IPS DF 6.9 (cell line): ENCODE measurements at places on chromosomes 5 and 9.

- no peak overlapping the region for H3K4me3 ChIP-seq
- H3K27me3 ChIP-seq, result no peaks in the 10 kb centered on the region
- H3K4me1 ChIP-seq, result no peaks in the 10 kb centered on the region
- no peak for DNase-seq
- no peak overlapping the region for H3K27ac ChIP-seq
These were observed 10.8 kb downstream of the FAF2 start for GRCh38 chr5:176458904-176459561.

GRCh38 chr5:97009212-97009898, 73.5 kb downstream of the LNPEP start:
- H3K36me3 ChIP-seq, result no peaks in the 10 kb centered on the region
- H3K27ac ChIP-seq, result no peak overlapping the region
- no peaks in the 10 kb centered on the region for H3K4me1 ChIP-seq
- no peaks in the 10 kb centered on the region for H3K27me3 ChIP-seq

- no peak overlapping the region for H3K4me3 ChIP-seq
- no peaks in the 10 kb centered on the region for H3K36me3 ChIP-seq
- DNase-seq, result no peak
- no peak overlapping the region for H3K27ac ChIP-seq
These were observed 28.2 kb downstream of the ERGIC1 start for GRCh38 chr5:172862165-172862801.

GRCh38 chr5:132109494-132110053, 36.0 kb downstream of the CSF2 start:
- no peak overlapping the region for H3K27ac ChIP-seq
- H3K4me1 ChIP-seq, result no peaks in the 10 kb centered on the region

GRCh38 chr5:122730456-122730855, 44.4 kb upstream of the SNX2 start:
- H3K27ac ChIP-seq, result no peak overlapping the region
- H3K36me3 ChIP-seq, result no peaks in the 10 kb centered on the region
- no peak overlapping the region for H3K4me3 ChIP-seq
- no peaks in the 10 kb centered on the region for H3K27me3 ChIP-seq
- no peaks in the 10 kb centered on the region for H3K4me1 ChIP-seq

DNA sequence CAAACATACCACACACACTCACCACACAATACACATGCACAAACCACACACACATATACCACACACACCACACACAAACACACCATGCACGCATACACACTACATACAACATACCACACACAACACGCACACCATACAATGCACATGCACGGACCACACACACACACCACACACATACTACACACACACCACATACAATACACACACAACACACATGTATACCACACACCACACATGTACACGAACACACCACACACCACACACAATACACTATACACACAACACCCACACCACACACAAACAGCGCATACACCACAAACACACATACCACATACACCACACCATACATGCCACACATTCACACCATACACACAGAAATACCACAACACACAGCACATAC, 480.3 kb downstream of the DIRAS2 start:
- DNase-seq, result no peak
- H3K4me1 ChIP-seq, result no peaks in the 10 kb centered on the region; the same call in 1 of the 2 replicates
- no peak overlapping the region for H3K27ac ChIP-seq
- no peaks in the 10 kb centered on the region for H3K27me3 ChIP-seq
- H3K4me3 ChIP-seq, result no peak overlapping the region
- no peaks in the 10 kb centered on the region for H3K36me3 ChIP-seq

DNA sequence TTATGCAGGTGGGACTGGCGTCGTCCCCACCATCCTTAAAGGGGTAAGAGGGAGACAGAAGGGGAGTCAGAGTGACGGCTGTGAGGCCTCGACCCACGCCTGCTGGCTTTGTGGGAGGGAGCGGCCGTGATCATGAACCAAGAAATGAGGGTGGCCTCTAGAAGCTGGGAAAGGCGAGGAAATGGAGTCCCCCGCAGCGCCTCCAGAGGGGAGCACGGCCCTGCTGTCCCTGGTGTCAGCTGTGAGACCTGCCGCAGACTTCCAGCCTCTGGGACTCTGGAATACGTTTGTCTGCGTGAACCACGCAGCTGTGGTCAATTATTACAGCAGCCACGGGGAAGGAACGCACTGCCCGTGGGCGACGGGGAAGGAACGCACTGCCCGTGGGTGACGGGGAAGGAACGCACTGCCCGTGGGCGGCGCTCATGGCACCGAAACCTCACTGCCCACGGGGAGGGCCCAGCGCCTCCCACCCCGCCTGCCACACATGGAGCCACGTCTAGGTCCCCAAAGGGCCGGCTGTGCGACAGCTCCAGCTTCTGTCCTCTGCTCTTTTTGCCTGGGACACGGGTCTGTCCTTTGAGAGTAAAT, 108.8 kb upstream of the RAPGEF1 start:
- no peaks in the 10 kb centered on the region for H3K27me3 ChIP-seq
- H3K27ac ChIP-seq, result no peak overlapping the region
- no peak overlapping the region for H3K4me3 ChIP-seq
- H3K36me3 ChIP-seq, result no peaks in the 10 kb centered on the region

DNA sequence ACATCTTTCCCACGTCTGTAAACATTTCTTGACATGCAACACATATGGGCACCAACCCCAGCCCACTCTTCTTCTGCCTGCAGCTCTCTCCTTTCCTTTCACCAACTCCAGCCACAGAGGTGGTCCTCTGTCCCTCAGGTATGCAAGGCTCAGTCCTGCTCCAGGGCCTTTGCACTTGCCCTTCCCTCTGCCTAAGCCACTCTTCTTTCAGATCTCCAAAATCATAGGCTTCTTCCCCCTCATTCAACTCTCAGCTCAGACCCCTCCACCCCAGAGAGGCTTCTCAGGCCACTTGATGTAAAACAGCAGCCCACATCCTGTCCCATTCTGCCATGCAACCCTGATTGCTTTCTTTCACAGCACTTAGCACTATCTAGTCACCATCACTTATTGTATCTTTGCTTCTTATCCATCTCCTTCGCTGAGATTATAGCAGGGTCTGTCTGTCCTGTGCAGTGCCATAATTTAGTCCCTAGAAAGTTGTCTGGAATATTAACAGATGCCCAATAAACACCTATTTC, 3.4 kb downstream of the LIFR start:
- no peaks in the 10 kb centered on the region; the same call in 1 of the 2 replicates for H3K4me1 ChIP-seq
- H3K36me3 ChIP-seq, result no peaks in the 10 kb centered on the region
- DNase-seq, result no peak
- no peaks in the 10 kb centered on the region for H3K27me3 ChIP-seq

GRCh38 chr9:114472765-114473446, 32.4 kb downstream of the WHRN start:
- H3K36me3 ChIP-seq, result no peaks in the 10 kb centered on the region
- H3K4me1 ChIP-seq, result no peaks in the 10 kb centered on the region
- no peaks in the 10 kb centered on the region for H3K27me3 ChIP-seq
- no peak overlapping the region for H3K27ac ChIP-seq
- no peak overlapping the region for H3K4me3 ChIP-seq

- H3K36me3 ChIP-seq, result no peaks in the 10 kb centered on the region
- no peak overlapping the region for H3K27ac ChIP-seq
- no peak overlapping the region for H3K4me3 ChIP-seq
- no peaks in the 10 kb centered on the region for H3K4me1 ChIP-seq
- H3K27me3 ChIP-seq, result no peaks in the 10 kb centered on the region
- DNase-seq, result no peak
These were observed 32.8 kb downstream of the ZNF474 start for GRCh38 chr5:122162100-122162638.

DNA sequence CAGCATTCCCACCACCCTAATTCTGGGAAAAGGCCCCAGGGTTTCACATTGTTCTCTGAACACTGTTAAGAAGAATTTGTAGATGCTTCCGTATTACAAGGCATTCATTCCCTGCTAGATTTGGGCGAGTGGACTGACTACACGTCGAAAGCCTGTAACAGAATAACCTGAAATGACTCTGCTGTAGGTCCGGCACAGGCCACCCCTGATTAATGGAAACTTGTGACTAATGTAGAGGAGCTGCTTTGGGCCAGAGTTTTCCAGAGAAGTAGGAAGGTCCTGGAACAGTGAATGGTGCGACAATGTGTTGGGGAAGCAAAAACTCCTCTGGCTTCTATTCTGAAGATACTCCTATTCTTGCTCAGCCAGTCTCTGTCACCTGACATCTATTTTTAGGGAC, 87.6 kb downstream of the NR3C1 start:
- no peaks in the 10 kb centered on the region for H3K36me3 ChIP-seq
- H3K27me3 ChIP-seq, result no peaks in the 10 kb centered on the region
- H3K4me1 ChIP-seq, result no peaks in the 10 kb centered on the region; the same call in 1 of the 2 replicates
- DNase-seq, result no peak
- H3K27ac ChIP-seq, result no peak overlapping the region
- no peak overlapping the region for H3K4me3 ChIP-seq

DNA sequence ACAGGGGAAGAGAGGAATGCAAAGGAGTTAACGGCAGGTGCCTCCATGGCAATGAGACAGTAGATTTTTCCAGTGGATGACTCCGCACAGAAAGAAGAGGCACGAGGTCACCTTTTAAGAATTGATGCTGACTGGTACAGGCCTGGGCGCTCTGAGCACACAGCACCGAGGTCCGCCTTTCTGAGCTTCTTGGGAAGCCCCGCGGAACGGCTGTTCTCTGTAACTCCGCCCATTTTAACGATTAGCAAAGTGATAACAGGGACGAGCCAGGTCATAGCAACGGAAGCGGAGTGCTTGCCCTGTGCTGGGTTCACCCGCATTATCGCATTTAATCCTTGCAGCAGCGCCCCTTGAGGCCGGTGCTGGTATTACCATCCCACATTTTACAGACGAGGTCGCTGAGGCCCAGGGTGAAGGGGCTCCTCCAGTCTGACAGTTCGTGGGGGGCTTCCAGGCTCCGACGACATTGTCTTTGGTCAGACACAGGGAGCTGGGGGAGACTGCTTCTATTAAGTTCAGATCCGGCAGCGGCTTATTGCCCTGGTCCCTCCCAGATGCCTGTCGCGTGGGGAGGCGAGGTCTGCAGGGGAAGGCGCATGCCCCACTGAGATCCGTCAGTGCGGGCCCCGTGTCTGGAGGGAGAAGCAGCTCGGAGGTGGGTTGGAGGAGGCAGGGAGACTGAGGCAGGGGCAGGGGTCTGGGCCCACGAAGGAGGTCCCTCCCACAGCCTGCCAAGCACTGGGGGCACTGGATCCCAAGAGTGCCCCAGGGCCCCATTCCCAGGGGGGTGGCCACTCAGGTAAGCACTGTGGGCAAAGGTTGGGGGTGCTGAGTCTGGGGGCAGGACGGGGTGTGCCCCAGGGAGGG, 22.3 kb upstream of the HMCN2 start:
- no peak overlapping the region for H3K4me3 ChIP-seq
- H3K27me3 ChIP-seq, result no peaks in the 10 kb centered on the region
- H3K4me1 ChIP-seq, result peaks cover 5% of the 10 kb centered on the region
- DNase-seq, result no peak
- no peak overlapping the region for H3K27ac ChIP-seq

DNA sequence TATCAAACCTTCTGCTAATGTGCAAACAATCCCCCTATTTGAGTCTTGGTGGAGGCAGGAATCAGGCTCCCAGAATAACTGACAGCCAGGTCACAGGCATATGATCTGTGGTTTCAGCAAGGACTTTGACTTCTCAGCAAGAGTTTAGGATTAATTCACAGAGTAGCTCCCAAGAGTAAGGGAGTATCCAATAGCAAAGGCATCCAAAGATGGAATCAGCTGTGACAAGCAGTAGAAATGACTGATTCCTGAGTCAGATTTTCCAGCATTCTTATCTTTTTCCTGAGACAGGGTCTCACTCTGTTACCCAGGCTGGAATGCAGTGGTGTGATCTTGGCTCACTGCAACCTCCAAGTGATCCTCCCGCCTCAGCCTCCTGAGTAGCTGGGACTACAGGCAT, 108.3 kb downstream of the EPB41L4A start:
- no peaks in the 10 kb centered on the region for H3K4me1 ChIP-seq
- H3K27ac ChIP-seq, result no peak overlapping the region
- no peak overlapping the region for H3K4me3 ChIP-seq

GRCh38 chr5:45643056-45643455, 53.1 kb downstream of the HCN1 start:
- H3K27me3 ChIP-seq, result no peaks in the 10 kb centered on the region
- no peak overlapping the region for H3K4me3 ChIP-seq
- no peaks in the 10 kb centered on the region for H3K36me3 ChIP-seq
- no peaks in the 10 kb centered on the region for H3K4me1 ChIP-seq

DNA sequence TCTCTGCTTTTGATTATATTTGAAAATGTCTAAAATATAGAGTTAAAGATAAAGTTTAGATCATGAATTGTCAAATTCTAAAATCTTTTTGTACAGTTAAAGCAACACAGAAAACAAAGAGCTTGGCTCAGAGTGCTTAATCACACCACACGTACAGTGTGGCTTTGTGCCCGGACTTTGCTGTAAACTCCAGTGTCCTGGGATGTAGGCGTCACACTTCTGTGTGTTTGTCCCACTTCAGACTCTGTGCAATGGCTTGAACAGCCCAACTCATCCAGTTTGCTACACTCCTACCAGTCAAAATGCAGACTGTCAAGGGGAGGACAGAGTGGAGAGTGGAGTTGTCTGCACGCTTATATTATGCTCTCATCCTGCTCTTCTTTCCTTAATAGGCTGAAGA, 45.3 kb downstream of the SMARCA2 start:
- H3K27me3 ChIP-seq, result no peaks in the 10 kb centered on the region
- no peak overlapping the region for H3K27ac ChIP-seq
- H3K4me1 ChIP-seq, result no peaks in the 10 kb centered on the region
